NCI-H345 (cell line): ENCODE measurements at places on chromosomes 2 and 18.
A peak's percentile ranks its signal among the peaks of the same experiment; 100 is the strongest.

- DNase-seq: no peak
These were observed 203.5 kb downstream of the UXS1 start for GRCh38 chr2:105990624-105991023.

DNA sequence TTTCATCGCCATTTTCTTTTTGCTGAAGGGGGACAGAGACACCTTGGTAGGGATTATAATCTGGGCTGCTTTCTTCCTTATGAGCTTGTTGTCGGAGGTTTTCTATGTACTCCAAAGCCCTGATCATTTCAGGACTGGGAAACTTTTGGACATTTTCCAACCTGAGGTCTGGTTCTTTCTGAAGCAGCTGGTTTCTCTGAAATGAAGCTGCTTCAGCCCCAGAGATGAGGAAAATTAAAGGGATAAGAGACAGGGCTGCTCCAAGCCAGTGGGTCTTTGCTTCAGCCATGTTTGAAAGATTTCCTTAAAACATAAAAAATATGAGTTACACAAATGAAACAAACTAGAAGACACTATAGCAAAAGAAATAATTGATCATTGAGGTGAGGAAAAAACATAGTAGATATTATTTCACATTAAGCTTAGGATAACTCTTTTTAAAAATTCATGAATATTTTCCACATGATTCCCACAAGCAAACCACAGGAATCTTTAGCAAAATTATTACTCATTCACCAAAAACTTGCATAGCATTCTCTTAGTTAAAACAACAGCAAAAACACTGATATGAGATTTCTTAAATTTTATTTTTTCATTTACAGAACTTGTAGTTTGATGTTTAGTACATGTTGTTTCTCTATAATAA, 3.0 kb downstream of the SCG2 start:
- no peak for DNase-seq

GRCh38 chr18:8787371-8787670, 82.0 kb downstream of the MTCL1 start:
- DNase-seq: no peak

GRCh38 chr2:210663631-210664089, 107.3 kb downstream of the CPS1 start:
- peak; percentile 5 for DNase-seq
